NCI-H69 (cell line): ENCODE measurements at places on chromosomes 1 and 21.

DNA sequence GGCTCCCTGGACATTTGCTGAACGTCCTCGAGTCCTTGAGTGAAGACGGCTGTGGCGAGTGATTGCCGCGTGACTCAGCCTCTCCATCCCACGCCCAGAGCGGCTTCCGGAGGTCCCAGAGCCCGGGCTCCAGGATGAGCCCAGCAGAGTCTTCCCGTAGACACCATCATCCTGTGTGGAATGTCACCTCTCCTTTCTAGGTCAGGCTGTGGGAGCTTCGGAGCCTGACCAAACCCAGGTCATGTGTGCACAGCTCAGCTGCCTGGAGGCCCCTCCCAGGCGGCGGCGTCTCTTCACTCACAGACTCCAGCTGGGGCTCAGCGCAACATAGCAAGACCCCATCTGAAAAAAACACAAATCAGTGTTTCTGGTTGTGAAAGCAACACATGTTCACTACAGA, 38.2 kb downstream of the PRKCZ start:
- DNase-seq, result no peak

- DNase-seq, result no peak
Observed at GRCh38 chr21:36282568-36283230, 37.3 kb upstream of the MORC3 start.

DNA sequence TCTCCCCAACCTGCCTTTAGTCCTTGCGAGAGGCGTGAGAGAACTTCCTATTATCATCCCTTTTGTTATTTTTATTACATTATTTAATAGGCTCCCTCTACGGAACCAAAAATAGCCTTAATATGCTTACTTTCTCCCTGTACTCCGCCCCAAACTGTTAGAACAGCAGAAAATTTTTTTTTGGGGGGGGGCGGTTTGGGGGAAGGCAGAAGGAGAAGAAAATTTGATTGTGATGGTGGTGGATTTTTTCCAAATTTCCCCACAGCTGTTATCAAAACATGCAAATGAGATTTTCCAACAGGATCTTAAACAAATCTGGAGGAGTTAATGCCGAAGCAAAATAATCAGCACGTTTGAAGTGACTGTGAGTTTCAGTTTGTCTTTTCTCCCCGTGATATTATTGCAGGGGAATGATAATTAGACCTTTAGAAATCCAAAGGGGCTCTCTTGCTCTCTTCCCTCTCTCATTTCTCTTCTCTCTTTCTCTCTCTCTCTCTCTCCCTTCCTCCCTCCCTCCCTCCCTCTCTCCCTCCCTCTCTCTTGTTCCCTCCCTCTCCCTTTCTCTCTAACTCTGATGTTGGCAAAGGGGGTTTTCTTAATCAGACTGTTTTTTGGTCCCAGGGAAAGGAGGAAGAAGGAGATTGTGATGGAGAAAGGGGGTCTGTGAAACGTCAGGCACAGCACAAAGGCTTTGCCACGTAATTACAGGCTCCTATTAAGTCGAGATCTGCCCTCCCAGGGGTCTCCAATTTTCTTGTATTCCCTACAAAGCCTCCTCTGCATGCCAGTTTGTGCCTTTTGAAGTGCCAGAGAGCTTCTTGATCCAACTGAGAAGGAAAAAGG, 1.1 kb upstream of the PRRX1 start:
- no peak for DNase-seq

DNA sequence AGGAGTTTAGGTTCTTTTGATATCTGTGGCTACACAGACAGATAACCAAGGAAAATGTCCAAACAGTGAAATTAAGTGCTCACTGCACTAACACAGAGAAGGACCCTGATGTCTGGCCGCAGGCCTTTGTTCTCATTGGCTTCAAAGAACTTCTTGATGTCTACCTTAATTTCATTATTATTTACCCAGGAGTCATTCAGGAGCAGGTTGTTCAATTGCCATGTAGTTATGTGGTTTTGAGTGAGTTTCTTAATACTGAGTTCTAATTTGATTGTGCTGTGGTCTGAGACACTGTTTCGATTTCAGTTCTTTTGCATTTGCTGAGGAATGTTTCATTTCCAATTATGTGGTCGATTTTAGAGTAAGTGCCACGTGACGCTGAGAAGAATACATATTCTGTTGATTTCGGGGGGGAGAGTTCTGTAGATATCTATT, 15.2 kb upstream of the LGALS8 start:
- no peak for DNase-seq

- DNase-seq, result no peak
Observed at GRCh38 chr1:56572334-56573050, 6.9 kb downstream of the PLPP3 start.

GRCh38 chr1:166907763-166908162, 31.7 kb upstream of the TADA1 start:
- DNase-seq, result no peak

DNA sequence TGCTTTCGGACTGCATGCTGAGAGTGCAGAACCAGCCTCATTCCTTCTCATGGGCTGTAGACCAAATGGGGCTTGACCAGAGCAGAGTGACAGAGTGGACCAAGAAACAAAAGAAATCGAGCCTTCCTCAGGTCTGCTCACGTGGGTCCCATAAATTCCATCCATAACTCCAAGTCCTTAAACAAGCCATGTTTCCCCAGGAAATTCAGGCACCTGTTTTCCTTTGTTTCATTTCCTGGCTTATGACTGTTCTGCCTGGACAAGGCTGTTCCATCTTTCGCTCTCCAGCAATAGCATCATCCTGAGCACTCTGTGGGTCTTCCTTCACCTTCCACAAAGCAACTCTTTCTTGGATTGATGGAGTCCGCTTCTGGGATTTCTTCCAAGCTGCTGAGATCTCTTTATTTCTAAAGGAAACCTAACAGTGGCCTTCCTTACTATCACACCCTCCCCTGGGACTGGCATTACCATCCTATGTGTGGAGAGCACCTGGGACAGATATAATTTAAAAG, 63.9 kb downstream of the LAMC2 start:
- DNase-seq, result no peak

GRCh38 chr1:30903343-30904034, 5.1 kb downstream of the SDC3 start:
- no peak for DNase-seq

DNA sequence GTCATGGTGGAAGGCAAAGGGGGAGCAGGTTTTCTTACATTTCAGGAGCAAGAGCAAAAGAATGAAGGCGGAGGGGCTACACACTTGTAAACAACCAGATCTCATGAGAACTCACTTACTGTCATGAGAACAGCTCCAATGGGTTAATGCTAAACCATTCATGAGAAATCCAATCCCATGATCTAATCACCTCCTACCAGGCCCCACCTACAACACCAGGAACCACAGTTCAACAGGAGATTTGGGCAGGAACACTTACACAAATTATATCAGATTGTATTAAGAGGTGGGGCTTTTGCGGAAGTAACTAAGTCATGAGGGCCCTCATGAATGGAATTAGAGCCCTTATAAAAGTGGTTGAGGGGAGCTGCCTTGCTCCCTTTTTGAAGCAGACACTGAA, 48.9 kb upstream of the SAMSN1 start:
- no peak for DNase-seq

- peak; percentile 89 for DNase-seq
Observed at GRCh38 chr1:225813214-225813964, 3.5 kb downstream of the EPHX1 start.

DNA sequence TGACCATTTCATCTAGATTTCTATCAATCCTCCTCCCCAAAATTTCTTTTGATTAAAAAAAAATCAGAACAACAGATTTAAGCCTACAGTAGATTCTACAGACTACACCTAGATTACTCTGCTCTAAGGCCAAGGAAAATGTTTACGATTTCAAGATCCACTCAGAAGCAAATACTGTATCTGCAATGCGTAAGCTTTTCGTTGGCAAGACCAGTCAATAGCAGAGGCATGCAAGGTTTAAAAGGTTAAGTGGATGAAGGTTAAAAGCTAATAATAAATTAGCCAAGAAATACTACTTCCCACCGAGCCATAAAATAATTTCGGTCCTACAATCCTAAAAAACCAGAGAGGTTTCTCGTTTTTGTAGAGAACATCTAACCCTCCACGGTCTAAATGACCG, 1.3 kb downstream of the CLSTN1 start:
- DNase-seq, result no peak

GRCh38 chr1:212513586-212513985, 80.9 kb downstream of the NENF start:
- DNase-seq, result peak; percentile 82

GRCh38 chr1:172997941-172998361, 52.8 kb downstream of the TNFSF18 start:
- no peak for DNase-seq

DNA sequence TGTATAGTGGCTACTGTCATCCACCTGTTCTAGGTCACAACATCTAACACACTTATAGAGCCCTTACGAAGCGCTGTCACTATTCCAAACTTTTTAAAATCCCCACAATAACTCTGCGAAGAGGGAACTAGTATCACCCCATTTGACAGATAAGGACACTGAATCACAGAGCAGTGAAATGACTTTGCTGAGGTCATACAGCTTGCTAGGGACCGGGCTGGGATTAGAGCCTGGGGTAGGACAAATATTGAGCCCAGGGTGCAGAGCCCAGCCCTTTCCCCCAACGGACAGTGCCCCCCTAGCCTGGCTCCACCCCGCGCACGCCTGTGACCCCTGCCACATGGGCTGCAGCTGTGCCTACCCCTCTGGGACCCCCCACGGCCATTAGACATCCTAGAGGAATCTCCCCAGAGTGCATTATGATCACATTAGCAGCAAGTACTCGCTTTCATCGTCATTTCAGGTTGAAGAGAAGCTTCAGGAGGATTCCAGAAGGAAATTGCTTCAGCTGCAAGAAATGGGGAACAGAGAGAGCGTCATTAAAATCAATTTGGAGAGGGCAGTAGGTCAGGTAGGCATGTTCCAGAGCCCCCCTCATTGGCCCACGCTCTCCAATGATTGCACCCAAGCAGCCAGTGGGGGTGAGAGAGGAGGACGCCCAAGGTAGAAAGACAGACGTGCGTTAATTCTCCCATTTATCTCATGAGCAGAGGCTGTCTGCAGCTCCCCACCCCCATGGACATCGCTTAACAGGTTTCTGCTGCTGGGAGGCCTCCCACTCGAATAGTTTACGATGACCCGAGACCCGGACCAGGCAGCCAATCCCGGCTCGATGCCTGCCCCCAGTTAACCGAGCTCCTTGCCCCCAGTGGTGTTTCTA, 77.2 kb downstream of the FHAD1 start:
- DNase-seq, result peak; percentile 7

DNA sequence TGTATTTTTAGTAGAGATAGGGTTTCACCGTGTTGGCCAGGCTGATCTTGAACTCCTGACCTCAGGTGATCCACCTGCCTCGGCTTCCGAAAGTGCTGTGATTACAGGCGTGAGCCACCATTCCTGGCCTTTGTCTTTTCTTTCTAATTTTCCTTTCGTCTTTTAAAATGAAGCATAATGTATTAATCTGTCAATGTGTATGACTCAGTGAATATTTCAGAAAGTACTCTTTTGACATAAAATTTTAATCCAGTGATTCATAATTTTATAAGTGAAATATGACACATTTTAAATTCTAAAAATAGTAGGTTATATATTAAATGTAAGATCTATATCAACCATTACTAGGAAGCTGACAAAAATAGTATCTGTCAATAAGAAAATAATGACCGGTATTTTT, 1059.0 kb upstream of the PRMT6 start:
- DNase-seq, result no peak

- no peak for DNase-seq
Observed at GRCh38 chr1:163537809-163538208, 216.1 kb downstream of the NUF2 start.

DNA sequence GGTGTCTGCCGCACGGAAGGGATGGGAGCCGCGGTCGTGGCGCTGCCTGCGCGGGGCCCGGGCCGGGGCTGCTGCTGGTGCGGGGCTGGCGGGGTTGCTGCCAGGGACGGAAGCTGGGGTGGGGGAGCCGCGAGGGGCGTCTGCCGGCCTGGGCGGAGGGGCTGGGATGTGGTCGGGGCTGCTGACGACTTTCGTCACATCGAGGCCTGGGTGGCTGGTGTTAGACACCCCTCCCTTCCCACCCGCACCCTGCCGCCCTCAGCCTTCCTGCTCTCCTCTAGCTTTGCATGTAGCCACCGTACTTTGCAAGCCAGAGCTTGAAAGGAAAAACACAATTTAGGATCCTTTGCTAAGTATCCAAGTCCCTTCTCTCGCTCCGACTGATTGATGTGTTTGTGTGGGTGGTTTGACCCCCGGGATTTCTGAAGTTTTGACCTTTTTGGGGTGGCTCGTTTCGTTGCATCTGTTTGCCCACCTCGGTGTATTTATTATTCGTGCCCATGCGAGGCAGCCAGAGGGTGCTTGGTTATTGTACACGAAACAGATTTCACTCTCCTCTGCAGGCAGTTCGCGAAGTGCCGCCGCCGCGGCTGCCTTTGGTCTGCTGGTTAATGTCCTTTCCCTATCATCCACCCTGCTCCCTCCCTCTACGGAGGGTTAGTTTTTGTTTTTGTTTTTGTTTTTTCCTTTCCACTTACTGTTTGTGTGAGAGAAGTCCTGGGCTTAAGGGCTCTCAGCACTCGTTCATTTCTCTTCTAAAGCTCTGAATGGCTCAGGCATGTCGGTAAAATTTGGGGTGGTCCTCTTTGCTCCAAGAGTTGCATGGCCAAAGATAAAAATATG, 868 bp downstream of the C1orf21 start:
- DNase-seq, result peak; percentile 84

DNA sequence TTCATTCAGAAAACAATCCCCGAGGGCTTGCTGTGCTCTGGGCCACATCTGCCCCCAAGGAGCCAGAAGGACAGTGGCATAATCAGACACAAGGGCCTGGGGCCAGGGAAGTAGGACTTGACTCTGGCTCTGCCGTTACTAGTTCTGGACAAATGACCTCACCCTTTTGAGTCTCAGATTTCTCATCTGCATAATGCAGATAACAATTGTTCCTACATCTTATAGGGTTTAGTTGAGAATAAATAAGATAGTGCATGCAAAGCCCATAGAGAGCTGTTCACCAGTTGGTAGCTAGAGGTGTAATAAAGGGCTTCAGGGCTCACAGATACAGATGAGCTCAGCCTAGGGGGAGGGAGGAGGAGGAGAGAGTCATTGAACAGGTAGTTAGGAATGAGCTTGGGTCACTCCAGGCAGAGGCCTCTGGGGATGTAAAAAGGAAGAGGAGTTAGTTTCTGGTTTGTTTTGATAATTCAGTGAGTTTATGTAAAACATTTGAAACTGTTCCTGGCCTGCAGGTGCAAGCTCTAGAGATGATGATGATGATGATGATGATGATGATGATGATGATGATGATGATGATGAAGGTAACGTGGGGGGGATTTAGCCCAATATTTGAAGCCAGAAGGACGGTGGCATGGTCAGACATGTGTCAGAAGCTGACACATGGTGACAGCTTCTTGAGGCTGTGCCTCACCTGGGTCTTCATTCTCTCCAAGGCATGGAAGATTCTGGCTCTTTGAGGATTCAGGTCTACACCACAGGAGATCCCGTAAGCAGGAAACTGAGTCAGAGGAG, 858 bp downstream of the LACTBL1 start:
- peak; percentile 83 for DNase-seq

GRCh38 chr1:145884675-145885074, 991 bp downstream of the ANKRD35 start:
- peak; percentile 35 for DNase-seq

- DNase-seq, result no peak
Observed at GRCh38 chr1:155801149-155801548, 55.9 kb downstream of the GON4L start.
